ENCODE measurements at places on chromosomes 16 and 17.

DNA sequence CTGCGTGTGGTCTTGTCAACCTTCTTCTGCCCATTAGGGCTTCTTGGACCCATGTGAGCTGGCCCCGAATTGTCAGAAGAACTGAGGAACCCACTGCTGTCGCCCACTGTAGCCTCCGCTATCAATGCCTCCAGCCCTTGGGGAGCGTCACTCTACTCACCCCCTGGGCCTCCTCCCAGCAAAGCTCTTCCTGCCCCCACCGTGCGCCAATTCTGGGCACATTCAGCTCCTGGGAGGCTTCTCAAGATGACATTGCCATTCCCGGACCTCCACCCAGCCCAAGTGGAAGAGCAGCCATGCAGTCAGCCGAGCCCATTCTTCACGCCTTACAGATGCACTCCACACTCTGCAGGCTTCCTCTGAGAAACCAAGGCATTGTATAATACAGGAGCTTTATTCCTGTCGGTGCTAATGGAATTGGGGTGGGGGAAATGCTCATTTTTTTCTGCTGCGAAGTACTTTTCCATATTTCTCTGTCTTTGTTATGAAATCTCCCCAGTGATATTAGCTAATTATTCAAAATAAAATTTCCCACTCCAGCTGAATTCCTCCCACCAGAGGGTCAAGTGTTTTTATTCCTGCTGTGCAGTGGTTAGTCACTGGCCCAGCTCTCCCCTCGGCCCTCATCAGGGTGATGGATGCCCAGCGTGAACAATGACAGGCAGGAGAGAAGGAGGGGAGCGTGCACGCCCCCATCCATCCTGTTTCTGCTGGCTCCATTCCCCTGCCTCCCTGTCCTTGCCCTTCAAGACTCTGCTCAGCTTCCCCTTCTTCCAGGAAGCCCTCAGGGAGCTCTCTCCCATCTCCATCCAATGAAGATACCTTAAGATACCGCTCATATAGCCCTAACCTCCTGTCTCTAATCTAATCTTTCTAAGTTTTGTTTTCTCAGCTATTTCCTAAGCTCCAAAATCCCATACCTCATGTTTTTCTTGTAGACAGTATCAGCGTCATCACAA, 87.7 kb downstream of the C16orf95 start:
- no peak for DNase-seq

DNA sequence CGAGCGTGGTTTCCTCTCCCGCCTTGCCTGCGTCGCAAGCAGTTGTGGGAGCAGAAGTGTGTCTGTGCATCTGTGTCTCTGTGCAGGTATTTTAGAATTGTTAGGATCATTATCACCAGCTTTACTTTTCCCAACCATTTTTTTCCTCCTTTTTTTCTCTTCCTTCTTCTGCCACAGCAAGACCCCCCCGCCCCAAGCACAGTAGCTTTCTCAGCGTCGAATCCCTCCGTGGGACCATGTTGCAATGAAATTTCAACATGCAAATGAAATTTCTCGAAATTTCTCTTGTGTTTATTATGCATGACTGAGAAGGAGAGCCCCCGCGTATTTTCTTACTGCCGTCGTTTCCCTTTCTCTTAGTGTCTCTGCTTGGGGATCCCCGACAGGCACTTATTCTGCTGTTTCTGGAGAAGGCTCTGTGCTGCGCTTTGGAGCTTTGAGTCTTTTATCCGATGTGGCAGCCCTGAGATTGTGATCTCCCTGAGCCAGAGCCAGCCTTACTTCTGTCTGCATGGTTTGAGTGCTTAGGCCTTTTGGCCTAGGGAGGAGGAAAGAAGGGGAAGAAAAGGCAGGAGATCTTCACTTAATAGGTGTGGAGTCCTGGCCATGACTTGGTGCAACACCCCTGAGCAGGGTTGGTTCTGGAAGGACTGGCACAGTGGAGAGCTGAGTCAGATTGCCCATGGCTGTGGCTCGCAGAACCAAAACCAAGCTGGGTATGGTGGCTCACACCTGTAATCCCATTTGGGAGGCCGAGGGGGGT, 5.0 kb downstream of the ARMC7 start:
- no peak for DNase-seq

GRCh38 chr17:16918443-16918842, 53.5 kb downstream of the TNFRSF13B start:
- no peak for DNase-seq

GRCh38 chr17:9125722-9126121, 104.4 kb downstream of the NTN1 start:
- DNase-seq = no peak

DNA sequence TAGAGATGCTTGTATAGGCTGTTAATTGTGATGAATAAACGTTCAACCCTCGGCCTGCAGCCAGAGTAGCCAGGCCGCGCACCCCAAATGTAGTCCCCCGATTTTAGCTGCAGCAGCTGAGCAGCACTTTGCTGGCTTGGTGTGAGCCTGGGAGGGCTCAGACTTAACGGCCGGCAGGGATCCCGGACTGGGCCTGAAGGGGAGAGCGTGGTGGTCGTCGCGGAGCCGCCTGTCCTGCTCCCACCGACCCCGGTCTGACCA, 11.9 kb downstream of the ZNF629 start:
- DNase-seq = no peak

DNA sequence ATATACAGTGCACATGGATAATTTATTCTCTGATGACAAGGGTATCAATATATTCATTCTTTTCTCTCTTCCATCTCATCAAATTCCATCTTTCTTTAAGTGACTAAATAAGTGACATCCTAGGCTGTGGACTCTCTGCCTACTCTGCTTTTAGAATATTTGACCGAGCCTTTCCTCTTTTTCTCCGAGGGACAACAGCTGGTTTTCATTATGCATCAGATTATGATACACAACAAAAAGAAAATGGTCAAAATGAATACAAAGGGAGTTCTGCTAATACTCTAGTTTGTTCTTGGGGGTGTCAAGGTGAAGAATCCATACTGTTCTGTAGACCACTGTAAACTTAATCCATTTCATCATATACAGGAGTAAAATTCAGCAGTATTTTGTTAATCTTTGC, 942.6 kb downstream of the KCNJ2 start:
- DNase-seq = no peak

DNA sequence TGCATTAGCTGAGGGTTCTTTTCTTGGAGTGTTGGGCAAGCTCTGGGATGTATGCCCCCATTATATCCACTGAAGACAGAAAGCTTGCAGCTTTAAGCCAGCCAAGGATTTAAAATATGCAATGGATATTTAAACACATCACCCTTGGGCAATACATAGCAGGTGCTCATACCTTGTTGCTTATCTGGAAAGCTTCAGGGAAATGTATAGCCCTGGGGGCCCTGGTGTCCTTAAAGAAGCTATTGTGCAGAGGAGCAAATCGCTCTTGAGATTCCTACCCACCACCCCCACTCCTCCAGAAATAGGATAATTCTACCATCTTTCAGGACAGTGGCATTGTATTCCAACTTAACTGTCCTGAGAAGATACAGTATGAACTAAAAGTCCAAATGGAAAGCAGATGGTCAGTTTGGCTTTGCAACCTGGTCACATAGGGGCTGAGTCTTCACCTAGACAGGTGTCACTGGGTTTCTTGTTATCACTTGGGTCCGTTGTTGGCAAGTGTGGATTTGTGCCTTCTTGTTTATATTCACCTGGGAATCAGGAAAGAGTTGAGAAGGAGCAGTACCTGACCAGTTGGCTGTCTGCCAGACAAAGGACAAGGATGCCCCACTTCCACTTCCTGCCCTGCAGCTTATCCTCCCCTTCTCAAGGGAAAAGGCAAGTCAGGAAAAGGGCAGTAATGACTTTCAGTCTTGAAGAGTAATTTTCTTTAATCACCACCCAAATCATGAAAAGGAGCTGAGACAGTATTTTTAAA, 3.4 kb downstream of the ANKRD40CL start:
- no peak for DNase-seq

GRCh38 chr17:36808180-36808661, 129.1 kb upstream of the LHX1 start:
- no peak for DNase-seq

DNA sequence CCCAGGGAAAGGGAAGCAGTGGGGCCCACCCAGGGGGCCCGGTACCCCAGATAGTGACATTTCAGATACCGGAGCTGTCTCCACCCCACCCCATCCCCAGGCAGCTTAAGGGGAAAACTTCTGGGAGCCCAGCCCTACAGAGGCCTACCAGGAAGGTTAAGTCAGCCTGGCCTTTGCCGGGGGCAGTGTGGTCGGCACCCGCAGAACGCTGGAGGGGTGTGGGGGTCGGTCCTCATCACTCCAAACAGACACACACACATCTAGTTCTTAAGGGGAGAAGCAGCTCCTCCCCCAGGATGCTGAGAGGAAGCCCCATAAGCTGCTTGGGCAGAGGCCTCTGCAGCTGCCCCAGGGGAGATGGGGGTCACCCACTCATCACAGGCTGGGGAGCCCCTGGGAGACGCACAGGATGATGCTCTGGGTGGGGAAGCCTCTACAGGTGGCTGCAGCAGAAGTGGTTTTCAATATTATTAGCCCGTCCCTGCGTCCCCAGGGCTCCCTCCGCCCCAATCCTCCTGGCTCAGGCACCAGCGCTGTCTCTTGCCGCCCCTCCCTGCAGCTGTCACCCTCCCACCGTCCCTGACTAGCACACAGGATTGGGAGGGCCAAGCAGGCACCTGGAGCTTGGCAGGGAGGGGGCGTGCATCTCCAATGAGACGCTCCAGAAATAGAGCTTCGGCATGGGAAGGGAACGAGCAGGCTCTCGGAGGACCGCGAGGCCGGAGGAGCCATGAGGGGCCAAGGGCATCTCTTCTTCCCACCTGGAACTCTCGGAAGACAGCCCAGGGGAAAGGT, 1.4 kb upstream of the ABR start:
- no peak for DNase-seq

DNA sequence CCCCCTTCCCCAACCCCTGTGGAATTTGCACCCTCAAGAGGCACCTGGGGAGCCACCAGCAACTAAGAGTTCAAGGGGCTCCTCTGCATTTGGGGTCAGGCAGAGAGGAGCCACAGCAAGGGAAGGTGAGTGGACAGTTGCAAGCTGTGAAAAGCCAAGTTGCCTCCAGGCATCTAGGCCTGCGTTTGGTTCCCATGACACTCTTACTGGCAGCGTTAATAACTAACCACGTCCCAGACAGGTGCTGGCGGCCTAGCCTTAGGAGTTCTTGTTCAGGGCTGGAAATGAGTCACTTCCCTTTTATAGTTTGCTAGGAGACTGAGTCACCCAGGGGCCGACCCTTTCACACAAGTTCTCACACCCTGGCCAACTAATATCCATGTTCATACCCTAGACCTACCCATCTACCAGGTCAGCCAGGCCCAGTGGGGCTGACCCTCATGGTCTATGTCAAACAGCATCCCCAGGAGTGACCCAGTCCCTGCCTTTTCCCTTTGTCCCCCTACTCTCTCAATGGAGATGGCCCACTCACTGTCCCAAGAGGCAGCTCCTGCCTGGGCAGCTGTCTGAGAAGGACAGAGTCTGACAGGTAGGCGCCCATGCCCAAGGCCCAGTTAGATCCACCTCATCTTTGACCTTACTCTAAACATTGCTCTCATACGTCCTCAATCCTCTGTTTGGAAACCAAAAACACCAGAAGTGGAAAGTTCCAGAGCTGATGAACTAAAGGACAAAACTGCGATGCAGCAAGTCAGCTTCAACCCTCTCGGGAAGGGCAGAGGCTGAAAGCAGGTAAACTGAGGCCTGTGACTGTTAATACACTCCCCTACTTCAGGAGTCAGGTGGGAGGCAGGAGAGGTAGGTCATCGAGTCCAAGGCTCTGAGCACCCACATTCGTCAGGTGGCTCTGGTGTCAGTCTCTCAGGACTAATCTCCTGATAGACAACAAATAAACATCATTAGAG, 300.6 kb downstream of the SOX9 start:
- DNase-seq = no peak

- DNase-seq = no peak
These were observed 1496.5 kb upstream of the GOT2 start for GRCh38 chr16:60230666-60231065.

GRCh38 chr17:64236827-64237403, 26.1 kb downstream of the TEX2 start:
- DNase-seq = no peak

- DNase-seq = no peak
These were observed 622 bp downstream of the TOM1L2 start for GRCh38 chr17:17971431-17972125.

GRCh38 chr17:44417553-44417952, 28.1 kb upstream of the ITGA2B start:
- no peak for DNase-seq

DNA sequence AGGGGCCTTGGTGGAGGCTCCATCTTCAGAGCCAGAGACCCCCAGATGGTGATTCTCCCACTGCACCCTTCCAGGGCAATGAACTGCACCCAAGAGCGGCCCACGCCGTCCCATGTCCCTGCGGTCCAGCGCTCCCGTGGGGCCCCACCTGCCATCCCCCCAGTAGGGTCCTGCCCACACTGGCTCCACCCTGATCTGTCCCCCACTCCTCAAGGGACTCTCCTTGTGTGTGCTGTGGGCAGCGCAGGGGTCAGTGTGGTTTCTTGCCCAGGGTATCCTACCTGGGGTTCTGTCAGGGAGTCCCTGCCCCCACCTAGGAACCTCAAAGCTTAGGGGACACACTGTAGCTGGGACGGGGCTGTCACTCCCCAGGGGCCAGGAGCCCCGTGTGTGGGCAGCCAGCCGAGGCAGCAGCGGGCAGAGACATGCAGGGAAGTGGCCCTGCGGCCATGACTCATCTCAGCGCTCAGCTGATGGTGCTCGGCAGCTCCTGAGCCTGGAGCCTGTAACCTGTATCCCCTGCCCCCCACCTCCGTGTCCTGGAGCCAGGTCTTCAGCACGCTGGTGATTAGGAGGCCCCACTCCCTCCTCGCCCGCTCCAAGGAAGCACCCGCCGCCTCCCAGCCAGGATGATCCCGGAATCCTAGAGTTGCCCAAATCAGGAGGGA, 35.7 kb upstream of the SSTR5 start:
- DNase-seq = no peak

DNA sequence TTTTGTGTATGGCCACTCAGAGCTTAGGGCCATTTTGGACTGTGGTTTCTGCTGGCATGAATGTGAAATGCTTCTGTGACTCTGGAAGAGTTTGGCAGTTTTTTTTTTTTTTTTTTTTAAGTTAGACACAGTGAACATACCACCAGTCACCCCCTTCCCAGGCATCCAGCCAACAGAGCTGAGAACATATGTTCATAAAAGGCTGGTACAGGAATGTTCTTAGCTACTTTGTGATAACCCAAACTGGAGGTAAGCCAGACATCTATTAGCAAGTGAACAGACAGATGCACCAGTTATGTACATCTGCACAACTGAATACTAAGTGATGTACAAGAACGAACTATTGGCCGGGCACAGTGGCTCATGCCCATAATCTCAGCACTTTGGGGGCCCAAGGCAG, 92.7 kb downstream of the ABCC1 start:
- no peak for DNase-seq
